ENCODE measurements at places on chromosomes 12 and 14.

GRCh38 chr14:61559641-61560201, 135.6 kb upstream of the HIF1A start:
- DNase-seq = no peak

DNA sequence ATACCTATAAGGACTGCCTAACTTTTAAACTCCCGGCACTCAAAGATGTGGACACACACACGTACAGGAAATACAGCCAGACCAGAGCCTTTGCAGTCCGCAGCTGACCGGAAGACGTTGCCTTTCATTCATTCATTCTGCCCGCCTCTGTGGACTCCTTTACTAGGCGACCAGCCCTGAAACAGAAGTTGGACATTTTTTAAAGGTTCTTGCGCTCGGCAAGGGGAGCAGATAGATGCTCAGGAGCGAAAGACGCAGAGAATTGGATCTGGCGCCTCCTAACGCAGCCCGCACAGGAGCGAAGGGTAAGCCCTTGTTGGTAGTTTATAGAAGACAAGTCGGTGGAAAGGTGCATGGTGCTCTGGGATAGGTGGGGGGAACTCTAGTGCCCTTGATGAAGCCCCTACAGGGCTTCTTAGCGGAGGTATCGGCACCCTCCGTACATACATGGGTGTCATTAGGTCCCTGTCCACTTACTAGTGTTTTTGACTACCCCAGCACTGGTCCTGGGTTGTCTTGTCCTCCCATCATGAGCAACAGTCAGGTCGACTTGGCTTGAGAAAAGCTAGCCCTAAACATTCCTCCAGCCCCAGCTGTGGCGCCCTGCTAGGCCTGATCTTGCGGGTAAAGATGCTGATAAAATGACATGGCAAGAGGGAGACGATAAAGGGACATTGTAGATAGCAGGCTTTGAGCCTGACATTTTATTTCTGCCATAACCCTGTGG, at the start of gene KDM2B:
Gene KDM2B (minus strand): TSS at position 65 of the 727 bp plus-strand sequence. CDS start 112 bp downstream, outside the sequence.
- DNase-seq = no peak

DNA sequence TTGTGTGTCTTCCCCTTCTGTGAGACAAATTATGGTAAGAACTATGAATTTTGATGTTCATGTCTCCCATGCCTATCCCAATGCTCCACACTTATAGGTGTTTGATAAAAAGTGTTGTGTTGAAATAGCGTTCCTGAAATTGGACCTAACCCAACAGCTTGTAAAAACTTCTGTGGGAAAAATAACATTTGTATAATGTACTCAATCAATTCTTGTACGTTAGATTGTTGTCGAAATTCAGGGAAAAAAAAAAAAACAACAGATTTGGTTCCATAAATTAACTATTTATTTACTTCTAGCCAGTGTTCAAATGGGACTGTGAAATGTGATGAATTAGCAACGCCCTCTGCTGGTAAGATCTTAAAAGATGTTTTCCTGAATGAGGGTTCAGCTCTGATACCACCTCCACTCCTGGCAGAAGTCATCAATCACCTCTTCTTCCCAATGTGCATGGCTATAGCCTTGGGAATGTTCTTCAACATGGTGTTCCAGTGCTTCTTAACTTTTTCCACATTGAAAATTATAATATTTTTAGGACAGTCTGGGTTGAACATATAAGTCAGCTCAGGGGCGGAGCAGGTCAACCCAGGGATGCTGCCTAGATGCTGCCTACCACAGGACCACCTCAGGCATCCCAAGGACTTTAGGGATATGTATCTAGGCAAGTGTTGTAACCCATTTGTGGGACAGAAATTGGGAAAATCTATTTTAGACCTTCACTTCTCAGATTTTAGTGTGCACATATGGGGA, 170.6 kb downstream of the OTOGL start:
- peak; percentile 2 for DNase-seq

- no peak for DNase-seq
These were observed 37.4 kb downstream of the SLC6A12 start for GRCh38 chr12:176321-177181.

DNA sequence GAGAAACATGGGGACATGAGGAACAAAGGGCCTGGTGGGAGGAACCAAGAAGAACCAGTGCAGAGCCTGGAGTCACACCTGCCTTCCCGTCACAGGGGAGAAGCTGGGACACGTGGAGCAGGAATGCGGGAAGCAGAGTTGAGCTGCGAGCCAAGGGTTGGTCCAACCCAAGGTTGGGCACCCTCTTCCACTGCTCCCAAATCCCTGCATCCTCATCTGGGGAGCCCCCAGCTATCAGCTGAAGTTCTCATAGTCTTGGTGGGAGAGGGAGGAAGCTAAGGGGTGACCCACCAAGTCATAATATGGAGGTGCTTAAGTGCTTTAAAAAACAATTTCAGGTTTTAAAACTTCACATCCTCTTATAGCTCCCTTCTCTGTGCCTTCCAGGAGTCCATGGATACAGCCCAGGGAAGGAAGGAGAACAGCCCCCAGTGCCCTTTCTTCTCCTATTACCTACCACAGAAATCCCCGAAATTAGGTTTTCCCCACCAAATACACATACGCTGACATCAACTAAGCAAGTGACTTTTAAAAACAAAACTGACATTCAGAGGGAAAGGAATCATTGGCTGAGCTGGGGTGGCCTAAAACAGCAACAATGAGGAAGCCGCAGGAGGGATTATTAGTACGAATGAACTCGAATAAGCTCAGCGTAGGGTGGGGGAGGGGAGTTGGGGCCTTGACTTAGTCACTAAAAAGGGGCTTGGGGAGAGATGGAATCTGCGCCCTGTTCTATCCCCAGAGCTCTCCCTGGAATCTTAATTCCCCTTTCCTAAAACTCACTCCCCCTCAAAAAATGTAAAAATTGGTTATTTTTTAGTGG, 4.5 kb downstream of the MYL6 start:
- no peak for DNase-seq

DNA sequence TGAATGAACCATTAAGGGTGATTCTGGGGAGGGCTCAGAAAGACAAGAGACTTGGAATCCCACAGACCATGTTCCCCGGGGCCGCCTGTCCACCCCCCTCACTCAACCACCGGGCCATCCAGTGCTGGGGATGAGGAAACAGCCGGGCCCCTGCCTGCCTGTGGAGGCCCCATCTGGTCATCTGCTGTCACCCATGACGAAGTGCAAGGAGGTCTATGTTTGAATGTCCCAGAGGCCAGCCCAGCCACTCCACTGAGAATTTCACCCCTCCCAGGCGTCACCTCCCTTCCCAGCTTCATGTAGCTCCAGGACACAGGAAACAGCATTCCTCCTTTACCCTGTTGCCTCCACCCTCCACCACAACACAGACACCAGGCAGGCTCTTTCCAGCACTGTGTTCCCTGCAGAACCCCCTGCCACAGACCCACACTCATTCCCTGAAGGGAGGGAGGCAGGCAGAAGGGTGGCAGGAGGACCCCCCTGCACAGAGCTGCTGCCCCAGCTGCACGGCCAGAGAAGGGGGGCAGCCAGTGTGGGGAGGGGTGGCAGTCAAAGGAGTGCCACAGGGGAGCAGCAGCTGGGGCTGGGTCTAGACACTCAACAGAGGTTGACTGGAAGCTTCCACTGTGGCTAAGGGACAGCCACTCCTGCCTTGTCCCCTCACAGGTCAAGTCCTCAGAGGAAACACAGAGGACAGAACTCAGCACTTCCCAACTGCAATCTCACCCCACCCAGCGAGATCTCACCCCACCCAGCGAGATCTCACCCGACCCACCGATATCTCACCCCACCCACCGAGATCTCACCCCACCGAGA, 50.3 kb upstream of the PPP2R5C start:
- no peak for DNase-seq

- DNase-seq = peak; percentile 82
These were observed at the start of gene RNASE4 for GRCh38 chr14:20683891-20684661. TSS of gene RNASE4 (plus strand) at chr14:20684560. CDS start at chr14:20699372, 14,812 bp downstream.

DNA sequence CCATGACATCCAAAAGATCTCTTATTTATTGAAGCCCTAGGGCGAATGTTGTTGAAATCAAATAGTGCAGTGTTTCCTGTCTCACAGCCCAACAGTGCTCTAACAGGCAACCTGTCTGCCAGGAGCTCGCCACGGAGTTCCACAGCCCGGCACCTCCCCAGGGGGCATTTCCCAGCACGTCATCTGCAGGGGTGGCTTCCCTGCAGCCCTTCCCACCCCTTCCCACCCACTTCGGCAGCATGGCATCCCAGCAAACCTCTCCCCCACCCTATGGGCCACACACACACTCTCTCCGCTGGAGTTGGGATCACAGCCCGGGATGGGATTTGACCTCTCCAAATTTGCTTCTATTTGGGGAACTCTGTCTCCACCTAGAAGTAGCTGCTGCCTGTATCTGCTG, 62.7 kb upstream of the C14orf180 start:
- no peak for DNase-seq

DNA sequence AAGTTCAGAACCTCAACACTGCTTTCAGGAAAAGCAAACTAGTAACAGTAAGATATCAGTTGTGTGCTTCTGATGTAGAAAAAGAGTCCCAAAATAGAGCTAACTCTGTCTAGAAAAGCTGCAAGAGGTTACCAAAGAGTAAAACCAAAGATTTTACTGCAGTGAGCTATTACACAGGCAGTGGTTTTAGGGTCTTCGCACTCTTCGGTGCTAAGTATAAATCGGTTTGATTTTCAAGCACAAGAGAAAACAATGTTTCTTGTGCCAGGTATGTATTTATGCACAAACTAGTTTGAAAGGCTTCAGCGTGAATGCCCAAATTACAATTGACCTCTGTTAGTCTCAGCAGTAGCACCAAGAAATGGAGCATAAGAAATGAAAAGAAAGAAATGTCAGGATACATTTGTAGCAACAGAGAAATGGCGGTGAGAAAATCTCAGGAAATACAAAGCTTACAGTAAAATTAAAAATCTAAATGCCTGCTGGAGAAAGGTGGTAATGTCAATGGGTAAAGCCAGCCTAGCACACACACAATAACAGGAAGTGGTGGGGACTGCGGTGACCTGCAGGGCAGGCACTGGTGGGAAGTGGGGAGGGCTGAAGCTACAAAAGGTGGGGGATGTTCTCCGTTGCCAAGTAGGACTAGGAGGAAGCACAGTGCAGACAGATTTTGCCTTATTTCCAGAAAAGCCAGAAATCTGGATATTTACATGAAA, 18.0 kb upstream of the DYRK2 start:
- peak; percentile 50 for DNase-seq

DNA sequence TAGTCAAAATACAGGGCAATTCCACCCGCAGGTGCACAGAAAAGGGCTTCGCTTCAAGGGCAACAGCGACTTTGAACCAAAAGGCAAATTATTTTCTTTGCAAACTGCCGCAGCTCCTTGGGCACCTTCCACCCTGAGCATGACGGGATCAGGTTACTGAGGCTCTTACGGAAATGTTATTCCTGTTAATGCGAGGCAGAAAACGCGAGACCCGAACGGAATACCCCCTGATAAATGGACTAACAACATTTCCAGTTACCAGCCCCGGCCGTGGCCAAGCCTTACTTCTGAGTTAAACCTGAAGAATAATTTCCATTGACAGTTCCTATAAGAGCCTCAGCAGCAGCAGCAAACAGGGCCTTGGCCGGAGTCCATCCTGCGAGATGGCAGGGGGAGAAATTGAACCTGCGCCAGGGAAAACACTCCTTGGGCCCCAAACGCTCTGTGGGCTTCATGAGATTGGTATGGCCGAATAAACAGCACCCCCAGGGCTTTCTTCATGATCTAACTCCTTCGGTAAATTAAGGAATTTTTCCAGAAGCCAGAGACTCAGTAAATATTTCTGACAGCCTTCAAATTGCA, 70.0 kb upstream of the DICER1 start:
- DNase-seq = no peak

DNA sequence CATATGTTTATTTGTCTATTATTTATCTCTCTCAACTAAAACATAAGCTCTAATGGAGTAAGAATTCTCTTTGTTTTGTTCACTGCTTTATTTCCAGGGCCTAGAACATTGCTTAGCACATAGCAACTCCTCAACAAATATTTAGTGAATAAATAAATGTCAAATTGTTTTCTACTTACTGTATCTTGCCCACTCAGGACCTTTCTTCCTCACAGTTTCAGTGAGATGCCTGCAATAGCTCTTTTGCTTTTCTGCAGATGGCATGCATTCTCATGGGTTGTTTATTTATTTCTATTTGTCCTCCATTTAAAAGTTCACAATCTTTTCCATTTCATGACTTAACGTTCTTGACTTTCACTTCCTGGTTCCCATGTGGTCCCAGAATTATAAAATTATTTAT, 94.9 kb upstream of the TTC7B start:
- no peak for DNase-seq

DNA sequence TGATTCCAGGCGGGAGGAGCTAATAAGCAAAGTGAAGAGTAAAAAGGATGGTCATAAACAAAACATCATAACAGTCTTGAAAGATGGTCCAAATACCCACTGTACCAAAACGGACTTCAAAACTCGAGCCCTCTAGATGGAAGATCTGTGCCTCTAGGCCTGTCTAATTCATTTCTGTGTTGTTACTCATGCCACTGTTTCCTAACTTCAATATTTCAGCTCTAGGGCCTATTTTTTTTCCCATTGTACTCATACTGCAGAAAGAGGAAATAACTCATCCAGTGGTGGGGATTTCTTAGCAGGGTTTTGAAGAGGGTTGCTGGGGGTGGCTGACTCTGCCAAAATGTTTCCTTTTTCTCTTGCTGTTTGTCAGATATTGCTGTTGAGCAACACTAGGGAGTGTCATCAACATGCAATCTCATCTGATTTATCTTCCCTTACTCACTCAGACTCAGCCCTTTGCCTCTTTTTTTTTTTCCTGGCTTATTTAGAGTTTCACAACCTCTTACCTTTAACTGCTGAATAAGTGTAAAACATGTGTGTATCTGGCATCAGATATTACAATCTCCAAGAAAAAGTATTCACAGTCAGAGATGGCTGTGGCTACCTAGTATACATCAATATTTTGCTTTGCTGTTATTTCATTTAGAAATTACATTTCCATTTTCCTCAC, 189.6 kb downstream of the DUSP6 start:
- peak; percentile 100 for DNase-seq

DNA sequence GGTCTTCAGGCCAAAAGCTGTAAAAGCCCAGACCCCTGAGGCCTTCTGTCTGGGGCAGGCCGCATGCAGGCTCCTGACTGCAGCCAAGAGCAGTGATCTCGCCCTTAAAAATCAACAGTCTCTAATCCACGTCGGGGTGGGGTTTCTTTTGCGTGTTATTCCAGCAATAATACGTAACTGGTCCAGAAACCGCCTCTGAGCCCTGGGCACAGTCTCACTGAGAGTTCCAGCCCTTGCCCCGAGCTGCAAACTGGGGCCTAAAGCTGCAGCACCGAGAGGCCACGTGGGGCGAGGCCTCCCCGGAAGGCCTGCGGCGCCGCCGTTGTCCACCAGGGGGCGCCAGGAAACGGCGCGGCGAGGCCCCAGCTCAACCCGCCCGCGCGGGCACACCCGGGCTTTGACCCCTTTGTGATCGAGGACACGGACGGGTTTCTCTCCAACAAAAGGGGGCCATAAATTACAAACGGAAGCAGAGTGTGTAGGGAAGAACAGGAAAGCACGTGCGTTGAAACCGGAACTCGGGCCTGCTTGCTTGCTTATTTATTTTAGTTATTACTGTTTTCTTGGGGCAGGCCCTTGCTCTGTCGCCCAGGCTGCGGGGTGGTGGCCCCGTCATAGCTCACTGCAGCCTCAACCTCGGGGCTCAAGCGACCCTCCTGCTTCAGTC, 87.2 kb downstream of the NINJ2 start:
- peak; percentile 73 for DNase-seq
